ENCODE measurements at places on chromosomes 12 and 14.

DNA sequence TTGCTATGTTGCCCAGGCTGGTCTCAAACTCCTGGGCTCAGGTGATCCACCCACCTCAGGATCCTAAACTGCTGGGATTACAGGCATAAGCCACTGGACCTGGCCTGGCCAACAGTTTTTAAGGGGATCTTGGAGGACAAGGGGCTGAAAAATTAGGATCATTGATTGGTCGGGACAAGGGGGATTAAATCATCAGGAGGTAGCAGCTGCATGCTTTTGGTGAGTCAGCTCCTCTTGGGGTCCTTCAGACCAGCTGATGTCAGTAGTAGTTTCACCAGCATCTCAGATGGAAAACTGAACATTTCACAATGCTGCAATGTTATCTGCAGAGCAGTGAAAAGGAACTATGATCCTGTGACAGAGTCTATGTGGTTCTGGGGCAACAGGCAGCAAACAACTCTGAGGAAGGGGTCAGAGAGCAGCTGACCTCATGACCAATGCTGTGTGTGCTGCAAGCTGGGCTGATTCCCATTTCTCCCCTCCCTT lies 6.3 kb downstream of the LRRC74A start:
- DNase-seq: no peak

DNA sequence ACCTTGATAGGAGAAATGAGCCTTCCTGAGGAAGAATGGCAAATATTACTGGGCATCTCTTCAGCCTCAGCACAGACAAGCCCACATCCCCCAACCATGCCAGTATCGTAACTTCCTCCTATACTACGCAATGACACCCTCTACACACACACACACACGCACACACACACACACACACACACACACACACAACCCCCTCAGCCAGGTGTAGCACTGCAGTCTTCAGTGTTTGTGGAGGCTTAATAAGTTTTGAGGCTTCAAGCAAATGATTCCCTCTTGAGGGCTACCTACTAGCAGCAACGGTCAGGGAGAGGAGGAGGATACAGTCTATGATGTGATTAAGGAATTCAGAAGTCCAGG lies 1.6 kb downstream of the DGKA start:
- no peak for DNase-seq

DNA sequence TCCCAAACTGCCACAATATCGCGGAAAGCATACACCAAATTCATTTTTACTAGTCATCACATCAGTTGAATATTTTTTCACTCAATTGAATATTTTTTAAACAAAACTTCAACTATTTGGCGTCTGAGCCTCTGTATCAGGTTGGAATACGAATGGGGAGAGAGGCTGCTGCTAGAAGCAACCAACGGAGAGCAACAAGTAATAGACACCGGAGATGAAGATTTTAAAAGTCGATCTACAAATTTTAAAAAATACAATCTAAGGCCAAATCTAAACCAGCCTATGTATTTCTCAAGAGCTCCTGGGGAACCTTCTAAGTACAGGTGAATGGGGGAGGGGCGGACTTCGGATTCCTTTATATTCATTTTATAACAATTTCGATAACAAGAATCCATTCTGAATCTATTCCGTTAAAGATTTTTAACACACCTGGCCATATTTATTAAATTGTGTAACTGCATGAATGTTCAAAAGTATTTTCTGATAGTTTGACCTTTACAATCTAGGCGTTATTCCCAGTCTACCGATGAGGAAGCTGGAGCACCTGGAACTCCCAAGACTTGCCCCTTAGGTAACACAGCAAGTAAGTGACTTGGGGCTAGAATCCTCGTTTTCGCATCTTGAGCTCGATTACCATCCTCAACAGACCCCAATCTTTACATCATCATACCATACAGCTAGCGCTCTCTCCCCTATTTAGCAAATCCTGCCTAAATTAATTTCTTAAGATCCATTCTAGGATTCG lies 1.2 kb downstream of the GNPNAT1 start:
- DNase-seq: no peak

DNA sequence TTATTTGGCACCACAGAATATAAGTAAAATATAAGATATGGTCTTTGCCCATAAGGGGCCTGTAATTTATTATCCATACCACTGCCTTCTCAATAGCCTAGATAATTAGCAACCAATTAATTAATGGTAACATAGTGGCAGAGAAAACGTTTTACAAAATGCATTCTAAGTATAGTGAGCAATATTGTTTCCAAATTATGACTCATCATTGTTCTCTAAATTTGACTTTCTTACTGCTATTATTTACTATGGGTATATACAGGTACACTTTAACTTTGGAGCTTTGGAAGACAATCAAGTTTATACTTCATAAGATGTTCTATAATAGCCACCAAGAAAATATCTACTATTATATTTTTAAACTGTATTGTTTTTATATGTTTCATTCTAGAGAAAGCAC lies 26.7 kb downstream of the DCP1B start:
- DNase-seq: no peak

DNA sequence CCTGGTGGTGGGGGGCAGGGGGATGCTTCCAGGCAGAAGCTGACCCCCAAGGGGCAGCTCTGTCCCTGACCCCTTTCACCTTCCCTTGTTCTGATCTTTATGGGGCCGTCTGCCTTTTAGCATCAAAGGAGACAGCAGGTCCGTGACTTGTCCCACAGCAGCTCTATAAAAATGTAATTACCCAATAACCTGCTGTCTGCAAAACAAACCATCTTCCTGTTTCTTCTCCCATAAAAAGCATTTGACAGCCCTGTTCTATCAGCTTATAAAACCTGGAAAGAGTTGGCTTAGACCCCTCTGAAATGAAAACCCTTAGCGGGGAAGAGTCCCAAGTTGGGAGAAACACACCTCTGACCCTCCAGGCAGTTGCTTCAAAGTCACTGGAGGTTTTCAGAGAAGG lies 416.9 kb downstream of the MED13L start:
- DNase-seq: no peak

DNA sequence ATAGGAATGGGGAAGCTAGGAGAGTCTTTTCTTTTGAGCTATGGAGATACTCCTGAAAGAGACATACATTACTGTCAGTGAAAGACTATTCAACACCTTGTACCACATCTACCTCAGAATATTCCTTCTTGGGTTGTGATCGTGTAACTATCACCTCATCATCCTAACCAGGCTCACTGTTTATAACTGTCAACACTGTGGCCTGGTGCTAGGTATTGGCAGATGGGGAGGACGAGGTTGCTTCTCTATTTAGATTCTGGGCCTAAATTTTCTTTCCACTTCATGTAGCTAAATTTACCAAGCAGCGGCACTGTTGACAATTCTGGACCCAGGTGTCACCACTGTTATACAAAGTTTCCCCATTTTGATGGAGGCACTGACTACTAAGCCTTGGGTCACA lies 354.4 kb downstream of the NELL2 start:
- DNase-seq: no peak

DNA sequence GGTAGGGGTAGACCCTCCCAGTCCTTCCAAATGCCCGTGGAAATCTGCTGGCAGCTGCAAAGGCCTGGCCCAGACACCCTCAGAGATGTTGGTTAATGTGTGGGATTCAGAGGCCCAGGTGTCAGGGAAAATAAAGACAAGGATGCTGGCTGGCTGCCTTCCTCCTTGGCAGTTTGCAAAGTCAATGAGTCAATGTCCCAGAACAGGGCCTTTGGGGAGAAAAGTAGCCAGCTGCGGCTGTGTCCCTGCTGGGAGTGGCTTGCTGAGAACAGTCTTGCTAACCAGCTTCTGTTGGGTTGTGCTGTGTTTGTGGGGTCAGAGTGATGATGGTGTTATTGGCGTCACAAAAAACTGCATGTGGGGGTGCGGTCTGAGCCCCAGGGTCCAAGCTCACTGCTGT lies 29.2 kb downstream of the GLRX5 start:
- DNase-seq: no peak

DNA sequence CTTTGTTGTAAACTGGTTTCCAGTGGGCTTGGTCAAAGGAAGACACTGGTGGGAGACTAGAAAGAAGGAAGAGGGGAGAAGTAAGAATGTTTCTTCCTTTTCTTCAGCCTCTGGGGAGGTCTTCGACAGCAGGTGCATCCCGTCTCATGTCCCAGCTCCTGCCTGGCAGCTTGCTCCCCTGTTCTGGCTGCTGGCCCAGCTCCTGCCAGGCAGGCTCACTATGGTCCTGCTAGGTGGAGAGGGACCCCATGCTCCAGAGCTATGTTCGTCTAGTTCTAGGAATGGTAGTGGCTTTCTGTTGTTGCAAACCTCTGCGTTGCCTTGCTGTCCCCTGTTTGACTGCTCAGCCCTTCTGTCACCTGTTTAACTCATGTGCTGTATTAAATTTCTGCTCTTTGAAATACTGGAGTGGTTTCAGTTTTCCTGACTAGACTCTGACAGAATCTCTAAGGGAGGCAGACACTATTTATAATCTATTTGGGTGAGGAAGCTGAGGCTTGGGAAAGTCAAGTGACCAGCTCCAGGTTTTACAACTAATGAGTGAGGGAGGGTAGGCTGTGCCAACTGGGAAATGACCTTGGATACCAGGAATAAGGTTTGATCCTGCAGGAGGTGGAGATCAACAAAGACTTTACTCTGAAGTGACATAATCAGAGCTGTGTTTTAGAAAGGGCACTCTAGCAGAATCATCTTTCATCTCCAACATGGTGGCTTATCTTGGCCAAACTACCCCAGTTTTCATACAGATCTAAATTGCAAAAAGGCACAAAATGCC lies 94.7 kb upstream of the DDHD1 start:
- no peak for DNase-seq

DNA sequence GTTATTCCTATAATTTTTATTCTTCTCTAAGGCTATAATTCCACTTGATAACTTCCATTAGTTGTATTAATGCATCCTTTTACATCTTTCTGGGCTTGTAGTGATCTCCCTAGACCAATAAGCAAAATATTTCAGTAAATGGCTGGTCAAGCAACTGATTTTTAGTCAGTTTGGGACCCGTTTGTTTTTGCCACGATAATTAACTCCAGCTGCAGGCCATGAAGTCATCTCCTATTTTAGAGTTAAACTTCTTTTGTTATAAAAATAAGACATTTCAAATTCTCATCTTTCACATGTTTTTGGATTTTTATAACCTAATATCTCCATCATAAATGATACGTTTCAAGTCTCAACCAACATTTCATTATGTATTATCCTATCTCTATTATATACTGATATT lies 49.4 kb downstream of the MAGOHB start:
- DNase-seq: no peak

DNA sequence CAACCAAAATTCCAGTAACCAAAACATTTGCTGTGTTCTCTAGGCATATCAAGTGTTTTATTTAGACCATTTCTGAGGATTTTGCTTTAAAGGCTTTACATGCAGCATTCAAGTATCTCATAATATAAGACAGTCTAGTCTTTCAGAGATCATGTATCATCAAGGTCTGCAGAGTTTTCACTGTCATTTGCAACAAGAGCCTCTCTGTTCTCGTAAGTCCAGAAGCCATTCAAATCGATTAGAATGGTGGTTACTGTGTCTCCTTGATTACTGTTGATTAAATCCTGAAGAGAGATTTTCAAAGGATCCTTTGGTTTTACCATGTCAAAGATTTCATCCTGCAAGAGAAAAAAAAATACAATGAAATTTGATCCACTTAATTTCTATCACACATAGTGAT lies 36.3 kb downstream of the PPP2R3C start:
- no peak for DNase-seq

DNA sequence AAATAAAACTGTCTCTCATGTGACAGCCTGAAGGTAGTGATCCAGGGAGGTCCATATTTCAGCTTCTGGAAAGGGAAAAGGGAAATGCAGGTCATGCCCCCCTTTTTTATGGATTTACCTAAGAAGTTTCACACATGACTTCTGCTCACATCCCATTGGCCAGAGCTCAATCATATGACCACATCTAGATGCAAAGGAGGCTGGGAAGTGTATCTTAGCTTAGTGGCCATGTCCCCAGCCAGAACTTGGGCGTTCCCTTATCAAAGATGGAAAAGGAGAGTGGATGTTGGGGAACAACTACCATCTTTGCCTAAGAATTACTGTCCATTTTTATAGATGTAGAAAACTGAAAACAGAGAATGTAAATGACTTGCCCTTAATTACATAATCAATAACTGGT lies 26.5 kb upstream of the CRADD start:
- DNase-seq: no peak

DNA sequence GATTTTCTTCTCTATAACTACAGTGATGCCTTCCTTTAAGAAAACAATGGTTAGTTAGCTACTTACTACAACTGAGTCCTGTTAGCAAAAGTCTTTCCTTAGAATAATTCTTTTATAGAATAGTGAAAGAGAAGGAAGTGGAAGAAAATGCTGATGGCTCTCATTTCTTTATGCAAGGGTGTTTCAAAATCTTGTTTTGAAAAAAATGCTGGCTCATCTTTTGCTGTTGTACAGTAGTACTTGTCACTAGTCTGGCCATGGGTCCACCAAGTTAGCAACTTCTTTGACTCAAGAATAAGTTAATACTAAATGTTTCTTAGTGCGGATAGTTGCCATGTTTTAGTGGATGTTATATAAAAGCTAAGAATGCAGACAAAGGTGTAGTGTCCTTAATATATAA lies 225.4 kb downstream of the PTPRO start:
- no peak for DNase-seq

GRCh38 chr14:100738704-100739131 lies 12.0 kb downstream of the DLK1 start:
- DNase-seq: no peak

- DNase-seq: no peak
These were observed 326.8 kb downstream of the ALG10 start for GRCh38 chr12:34348836-34349672.

- DNase-seq: no peak
These were observed 15.7 kb upstream of the FBRSL1 start for GRCh38 chr12:132474237-132474741.

DNA sequence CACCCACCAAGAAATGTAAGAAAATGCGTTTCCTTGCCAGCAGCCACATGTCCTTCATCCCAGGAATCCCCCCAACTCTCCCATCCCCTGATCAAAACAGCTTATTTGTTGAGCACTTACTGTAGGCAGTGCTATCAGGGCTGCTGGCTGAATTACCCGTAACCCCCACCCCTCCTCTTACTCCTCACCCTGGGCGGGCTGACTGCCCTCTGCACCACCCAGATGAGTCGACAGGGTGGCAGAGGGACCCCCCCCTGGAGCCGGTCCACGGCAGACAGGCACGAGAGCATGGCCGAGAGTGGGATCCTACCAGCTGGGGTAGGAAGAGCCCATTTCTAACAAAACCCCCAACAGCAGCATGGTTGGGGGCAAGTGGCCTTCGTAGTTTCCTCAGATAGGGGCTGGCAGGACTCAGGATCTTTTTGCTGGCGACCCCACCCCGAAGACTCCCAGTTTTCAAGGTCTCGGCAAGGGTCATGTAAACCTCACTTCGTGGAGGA lies 1.1 kb upstream of the RHOF start:
- no peak for DNase-seq

GRCh38 chr12:53338017-53338416 lies 1.9 kb upstream of the SP7 start:
- no peak for DNase-seq

- DNase-seq: no peak
These were observed 19.2 kb downstream of the CSRP2 start for GRCh38 chr12:76859611-76860010.

GRCh38 chr14:103732868-103733620 lies 17.4 kb downstream of the ZFYVE21 start:
- DNase-seq: no peak

GRCh38 chr12:103244596-103244995 lies 251.2 kb downstream of the C12orf42 start:
- no peak for DNase-seq

Data from NCI-H1417 treated with DMSO at 0.1 percent for 48 hours (cell line).